Substantia nigra (tissue), 51 donors: ENCODE measurements at places on chromosomes 1 and 21.

GRCh38 chr1:154756793-154757548 is 113.1 kb downstream of the KCNN3 start:
- DNase-seq: no peak

GRCh38 chr1:88802404-88802803 is 89.0 kb downstream of the GTF2B start:
- no peak for DNase-seq

DNA sequence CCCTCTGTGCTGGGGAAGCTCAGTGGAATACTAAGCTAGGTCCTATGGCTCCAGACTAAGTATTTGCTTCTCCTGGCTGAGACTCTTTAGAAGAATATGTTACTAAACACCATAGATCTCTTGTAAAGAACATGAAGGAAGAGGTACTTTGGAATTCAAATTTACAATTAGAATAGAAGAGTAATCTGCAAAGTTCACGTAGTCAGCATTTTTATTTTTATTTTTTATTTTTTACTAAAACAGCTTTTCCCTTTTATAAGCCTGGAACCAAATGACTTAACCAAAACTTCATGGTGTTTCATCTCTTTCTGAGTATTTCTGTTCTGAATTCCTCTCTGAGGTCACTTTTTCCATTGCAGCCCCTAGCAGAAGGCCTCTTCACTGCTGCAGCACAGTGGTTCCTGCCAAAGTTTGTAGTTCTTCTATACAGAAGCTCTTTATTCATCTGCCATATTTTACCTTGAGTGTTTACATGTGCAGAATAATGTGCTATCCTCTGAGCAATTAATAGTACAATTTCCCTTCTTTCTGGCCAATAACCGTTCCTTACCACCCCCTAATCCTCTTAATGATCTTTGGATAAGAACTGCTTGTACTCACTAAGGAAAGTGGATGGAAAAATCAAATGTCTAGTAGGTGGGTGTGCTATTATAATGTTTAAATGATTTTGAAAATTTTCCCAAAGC is 27.2 kb downstream of the TSEN15 start:
- DNase-seq: no peak

DNA sequence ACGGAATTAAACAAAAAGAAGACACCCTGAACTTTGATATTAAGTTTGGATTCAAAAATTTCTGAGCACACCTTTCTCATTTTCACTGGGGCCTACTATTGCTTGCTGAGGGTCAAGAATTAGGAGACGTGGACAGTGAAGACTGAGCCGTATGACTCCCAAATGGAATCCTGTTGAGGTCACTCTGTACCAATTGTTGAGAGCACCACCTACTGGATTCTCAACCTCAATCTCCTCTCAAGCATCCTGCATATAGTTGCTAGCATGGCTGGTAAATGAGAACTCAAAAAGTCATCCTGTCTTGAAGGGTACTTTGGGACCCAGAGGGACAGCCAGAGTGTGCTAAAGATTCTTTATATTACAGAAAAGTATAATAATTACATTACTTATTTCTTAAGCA is 20.2 kb upstream of the MTR start:
- no peak for DNase-seq

GRCh38 chr1:67460676-67461500 is 30.7 kb upstream of the SERBP1 start:
- no peak for DNase-seq

GRCh38 chr1:118200836-118201235 is 15.8 kb upstream of the SPAG17 start:
- no peak for DNase-seq

- no peak for DNase-seq
These were observed 85.9 kb downstream of the PDE9A start for GRCh38 chr21:42739061-42739931.

DNA sequence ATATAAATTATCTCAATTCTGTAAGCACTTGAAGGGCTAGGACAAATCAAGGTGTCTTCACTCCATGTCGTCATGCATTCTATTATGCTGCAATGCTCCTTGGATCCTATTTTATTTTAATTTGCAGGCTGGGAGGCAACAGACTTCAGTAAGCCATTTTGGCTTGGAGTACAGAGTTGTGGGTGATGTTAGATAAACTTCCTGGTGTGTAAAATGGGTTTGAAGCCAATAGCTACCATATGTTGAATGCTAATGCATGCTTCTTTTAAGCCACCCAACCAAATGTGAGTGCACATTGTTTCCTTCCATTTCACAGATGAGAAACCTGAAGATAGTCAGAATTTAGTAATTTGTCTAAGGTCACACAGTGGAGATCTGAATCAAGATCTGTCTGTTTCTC is 482.8 kb downstream of the DISC1 start:
- DNase-seq: no peak

- no peak for DNase-seq
These were observed 30.3 kb downstream of the TSNAX start for GRCh38 chr1:231558708-231559185.

GRCh38 chr21:36384885-36385232 is 333 bp upstream of the CHAF1B start:
- no peak for DNase-seq

DNA sequence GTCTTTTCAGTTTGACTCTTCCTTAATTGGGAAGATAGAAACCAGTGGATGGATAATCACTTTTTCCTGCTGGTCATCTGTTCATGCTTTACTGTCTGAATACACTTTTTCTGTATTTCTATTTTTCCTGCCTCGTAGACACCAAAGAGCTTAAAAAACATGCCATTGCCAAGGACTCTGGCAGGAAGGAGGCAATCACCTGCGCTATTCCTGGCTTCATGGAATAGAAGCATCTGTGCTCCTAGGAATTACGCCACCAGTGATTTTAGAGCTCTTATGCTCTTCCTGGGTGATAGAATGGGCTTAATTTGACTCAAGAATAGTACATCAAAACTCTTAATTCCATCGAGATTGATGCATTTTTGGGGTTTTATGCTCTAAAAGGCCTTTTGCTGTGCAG is 15.7 kb downstream of the OR2B11 start:
- no peak for DNase-seq

DNA sequence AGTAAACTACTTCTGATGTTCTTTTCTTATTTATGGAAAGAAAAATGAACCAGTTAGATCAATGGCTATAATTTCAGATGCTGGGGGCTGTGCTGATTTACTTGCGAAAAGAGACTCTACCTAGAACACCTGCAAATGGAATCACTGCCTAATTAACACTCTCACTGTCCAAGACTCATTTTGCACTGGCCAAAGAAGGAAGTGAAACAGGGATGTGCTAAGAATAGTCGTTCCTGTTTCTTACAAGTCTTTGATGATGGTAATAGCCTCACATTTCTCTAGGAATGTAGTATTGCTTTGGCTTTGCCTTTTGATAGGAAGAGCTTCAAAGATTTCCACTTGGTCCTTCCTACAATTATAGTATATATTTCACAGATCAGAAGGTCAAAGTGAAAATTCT is 12.7 kb upstream of the TSNAX start:
- DNase-seq: no peak

GRCh38 chr1:11979028-11979850 is 1.0 kb upstream of the MFN2 start:
- DNase-seq: no peak

GRCh38 chr1:164240081-164240480 is 318.9 kb upstream of the PBX1 start:
- DNase-seq: no peak

- no peak for DNase-seq
These were observed 101.7 kb downstream of the NR5A2 start for GRCh38 chr1:200128944-200129879.
